DMS53 (cell line): ENCODE measurements at places on chromosomes 3 and 15.

DNA sequence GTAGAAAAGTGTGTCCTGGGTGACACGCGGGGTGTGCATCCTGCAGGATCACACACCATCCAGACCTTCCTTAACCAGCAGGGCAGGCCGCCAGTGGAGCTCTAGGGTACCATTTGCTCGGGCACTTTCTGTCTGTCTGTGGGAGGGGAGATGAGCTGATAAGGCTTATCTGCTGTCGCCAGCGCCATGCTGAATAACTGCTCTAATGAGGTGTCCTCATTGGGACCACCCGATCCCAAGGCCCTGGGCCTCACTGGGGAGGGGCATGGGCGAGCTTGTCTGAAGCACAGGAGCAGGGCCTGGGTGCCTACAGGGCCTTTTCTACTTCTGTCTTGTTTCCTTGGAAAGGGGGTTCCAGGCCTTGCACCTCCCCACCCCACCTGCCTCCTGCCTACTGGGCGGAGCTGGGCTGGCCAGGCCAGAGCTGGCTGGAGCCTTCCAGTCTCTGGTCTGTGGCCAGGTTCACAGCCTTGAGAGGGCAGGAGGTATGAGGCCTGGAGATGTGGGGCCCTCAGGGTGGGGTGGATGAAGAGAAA, 2.5 kb upstream of the GATA2 start:
- no peak for DNase-seq

- no peak for DNase-seq
Observed at GRCh38 chr3:62003835-62004234, 369.5 kb downstream of the FEZF2 start.

GRCh38 chr3:59817511-59817910, 767.7 kb upstream of the CFAP20DC start:
- no peak for DNase-seq

DNA sequence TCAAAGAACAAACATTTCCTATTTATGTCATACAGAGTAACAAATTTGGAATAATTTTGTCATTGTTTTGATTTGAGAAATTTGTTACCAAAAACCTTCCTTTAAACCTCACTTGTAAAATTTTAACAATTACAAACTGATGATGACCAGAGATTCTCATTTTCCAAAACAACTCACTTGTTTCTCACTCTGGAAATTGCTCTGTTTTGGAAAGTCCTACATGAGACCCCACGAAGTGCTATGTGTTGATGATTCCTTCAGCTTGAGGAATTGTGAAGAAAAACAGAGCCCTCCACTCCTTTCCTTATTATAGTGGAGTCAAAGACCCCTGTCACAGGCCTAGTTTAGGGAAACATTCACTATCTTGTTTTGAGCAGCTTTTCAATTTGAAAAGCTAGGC, 157.6 kb upstream of the RASGRP1 start:
- DNase-seq, result no peak

- DNase-seq, result no peak
Observed at GRCh38 chr3:34947834-34948233, 691.5 kb upstream of the ARPP21 start.

- DNase-seq, result no peak
Observed at GRCh38 chr3:13009946-13010315, 63.3 kb downstream of the IQSEC1 start.
